Smooth muscle cell of the brain vasculature (primary cell): ENCODE measurements at places on chromosomes 11 and 22.
A peak's percentile ranks its signal among the peaks of the same experiment; 100 is the strongest.

DNA sequence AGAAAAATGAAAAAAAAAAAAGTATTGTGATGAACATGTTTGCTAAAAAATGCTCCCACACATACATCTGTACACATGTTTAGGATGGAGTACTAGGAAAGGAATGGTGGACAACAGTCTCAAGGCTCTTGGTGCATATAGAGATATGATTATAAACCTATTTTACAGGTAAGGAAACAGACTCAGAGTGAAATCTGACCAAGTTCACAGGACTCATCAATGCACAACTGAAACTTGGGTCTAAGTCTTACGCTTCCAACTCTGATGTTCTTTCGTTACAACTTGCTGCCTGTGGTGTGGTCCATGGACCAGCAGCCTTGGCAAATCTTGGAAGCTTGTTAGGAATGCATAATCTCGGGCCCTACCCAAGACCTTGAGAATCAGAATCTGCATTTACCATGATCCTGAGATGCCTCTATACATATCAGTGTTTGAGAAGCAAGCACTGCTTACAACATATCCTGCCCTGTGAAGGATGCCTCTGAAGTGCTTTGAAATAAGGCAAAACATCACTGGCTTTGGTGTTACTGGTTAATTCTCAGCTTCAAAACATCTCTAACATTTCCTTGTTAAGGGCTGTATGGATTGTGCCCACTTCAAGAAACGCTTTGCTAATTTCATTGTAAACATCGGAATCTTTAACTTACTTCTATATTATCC lies 39.9 kb upstream of the NUP160 start:
- no peak for DNase-seq

DNA sequence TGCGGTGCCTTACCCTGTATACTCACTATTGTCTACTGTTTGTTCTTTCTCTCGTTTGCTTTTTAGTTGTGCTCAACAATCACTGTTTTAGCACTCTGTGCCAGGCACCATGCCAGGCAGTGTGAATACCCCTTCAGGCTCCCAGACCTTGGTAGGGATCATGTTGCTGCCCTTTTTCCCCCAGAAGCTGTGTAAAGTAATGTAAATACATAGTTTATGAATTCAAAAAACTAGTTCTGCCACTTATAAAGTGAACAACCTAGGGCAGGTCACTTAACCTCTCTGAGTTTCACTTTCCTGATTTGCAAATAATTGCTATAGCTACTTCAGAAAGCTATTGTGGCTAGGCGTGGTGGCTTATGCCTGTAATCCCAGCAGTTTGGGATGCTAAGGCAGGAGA lies 81.0 kb upstream of the CTSC start:
- no peak for DNase-seq

DNA sequence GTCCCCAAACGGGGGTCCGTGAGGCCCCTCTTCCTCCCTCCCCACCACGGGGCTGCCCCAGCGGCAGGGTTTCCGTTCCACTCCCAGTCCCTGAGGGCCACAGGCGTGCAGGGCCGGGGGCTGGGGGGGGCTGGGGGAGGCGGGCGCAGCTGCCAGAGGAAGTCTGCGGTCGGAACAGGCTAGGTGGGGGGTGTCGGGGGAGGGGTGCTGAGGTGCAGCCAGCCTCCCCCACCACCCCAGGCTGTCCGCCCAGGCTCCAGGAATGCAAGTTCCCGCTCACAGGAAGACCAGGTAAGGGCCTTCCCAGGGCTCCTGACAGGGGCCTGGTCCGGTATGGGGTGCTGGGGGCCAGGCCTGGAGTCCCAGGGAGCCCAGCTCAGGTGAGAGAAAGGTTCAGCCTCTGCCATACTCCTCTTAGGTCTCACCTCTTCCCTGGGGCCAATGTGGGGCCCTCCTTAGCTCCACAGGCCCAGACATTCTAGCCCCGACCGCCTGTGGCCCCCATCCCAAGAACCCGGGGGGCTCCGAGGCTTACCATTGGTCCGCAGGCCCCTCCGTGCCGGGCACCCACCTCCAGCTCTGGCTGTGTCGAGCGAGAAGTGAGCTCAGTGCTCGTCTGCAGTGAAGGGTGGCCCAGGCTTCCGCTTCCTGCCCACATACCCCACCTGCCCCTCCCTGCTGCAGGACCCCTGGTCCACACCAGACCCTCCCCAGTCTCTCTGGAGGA lies at the start of gene PTPRCAP:
PTPRCAP (minus strand) TSS at position 601 of the 727 bp plus-strand sequence; CDS start at position 538, 63 bp downstream.
- DNase-seq: no peak

GRCh38 chr11:103878646-103879045 lies 157.8 kb upstream of the DDI1 start:
- DNase-seq: no peak

DNA sequence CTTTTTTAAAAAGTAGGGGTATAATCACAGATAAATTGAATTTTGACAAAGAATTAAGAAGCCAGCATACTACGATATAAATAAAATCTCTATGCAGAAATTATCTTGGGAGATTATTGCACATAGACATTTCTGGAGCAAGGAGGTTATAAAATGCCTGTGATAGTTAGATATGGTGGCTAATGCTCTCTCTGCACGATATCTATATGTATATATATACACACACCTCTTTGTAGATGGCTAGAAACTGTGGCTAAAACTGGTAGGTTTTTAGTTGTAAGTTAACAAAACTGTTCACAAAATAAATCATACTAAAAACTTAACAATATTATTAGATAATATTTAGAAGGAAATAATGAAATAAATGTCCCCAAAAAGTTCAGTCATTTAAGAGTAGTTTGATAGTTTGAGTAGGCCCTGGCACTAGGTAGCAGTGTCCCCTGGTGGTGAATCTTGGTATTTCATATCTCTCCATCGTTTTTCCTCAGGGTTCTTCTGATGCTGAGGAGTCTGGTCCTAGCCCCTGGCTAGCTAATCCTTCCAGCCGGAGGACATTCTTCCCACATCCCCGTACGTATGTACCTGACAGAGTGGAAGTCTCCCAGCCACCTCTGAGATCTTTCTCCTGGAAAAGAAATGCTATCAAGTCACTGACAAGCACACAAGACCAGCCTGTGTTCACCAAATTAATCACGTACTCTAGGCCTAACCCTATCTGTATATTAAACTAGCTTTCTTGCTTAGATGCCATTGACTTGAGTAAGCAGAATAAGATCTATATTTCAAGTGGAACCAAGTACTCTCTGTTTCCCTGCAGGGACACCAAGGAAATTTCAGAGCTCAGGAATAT lies 32.2 kb downstream of the ART5 start:
- DNase-seq: peak; percentile 10

- DNase-seq: no peak
Observed at GRCh38 chr22:31977939-31978338, 33.6 kb downstream of the YWHAH start.

DNA sequence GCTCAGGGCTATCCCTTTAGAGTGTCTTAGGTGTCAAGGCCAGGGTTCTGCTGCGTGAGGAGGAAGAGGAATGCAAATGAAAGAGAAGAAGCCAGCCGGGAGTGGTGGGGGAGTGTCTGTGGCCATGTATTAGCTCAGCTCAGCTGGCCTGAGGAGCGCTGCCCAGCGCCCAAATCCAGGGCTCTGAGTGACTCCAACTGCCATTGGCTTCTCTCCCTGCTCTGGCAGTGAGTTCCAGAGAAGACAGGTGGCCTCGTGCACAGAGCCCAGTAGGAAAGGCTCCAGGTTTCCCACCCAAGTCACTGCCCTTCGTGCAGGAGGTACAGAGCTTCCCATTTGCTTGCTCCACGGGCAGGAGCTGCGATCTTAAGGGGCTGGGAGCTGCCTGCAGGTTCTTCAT lies 302.0 kb downstream of the KIRREL3 start:
- DNase-seq: no peak

DNA sequence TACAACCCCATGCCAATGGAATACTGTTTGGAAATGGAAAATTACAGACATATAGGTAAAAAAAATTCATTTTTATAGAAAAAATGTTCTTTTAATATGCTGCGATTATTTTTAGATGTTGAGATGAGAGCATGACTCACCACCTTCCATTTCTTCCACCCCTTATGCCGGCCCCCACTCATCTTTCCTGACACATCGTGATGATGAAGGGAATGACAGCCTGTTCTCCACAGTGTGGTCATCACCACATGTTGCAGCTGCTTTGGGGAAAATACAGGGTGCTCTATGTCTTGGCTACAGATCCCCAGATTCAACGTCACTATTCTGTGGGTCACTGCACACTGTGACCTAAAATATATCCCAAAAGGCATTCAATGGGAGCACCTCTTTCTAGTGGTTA lies 916.2 kb downstream of the METTL15 start:
- no peak for DNase-seq

GRCh38 chr11:101817581-101817980 lies 97.2 kb upstream of the CEP126 start:
- peak; percentile 17 for DNase-seq
